Activated T-cell treated with anti-CD3 and anti-CD28 coated beads for 4 hours (primary cell): ENCODE measurements at places on chromosomes 5 and 9.
A peak's percentile ranks its signal among the peaks of the same experiment; 100 is the strongest.

GRCh38 chr9:133406480-133407307, 11.1 kb downstream of the REXO4 start:
- peak; percentile 67 for DNase-seq

DNA sequence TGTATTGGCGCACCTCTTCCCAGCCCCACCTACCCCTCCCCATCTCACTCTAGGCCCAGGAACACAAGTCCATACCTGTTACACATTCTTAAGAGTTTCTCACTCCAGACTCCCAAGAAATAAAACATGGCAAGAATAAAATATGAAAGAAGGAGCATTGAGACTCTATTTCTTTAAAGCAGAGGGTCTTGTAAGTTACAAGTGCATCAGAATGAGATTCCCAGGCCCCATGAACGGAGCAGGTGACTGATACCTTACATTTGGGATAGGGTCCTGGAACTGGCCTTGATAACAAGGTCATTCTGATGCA, 5.7 kb downstream of the EGR1 start:
- no peak for DNase-seq

DNA sequence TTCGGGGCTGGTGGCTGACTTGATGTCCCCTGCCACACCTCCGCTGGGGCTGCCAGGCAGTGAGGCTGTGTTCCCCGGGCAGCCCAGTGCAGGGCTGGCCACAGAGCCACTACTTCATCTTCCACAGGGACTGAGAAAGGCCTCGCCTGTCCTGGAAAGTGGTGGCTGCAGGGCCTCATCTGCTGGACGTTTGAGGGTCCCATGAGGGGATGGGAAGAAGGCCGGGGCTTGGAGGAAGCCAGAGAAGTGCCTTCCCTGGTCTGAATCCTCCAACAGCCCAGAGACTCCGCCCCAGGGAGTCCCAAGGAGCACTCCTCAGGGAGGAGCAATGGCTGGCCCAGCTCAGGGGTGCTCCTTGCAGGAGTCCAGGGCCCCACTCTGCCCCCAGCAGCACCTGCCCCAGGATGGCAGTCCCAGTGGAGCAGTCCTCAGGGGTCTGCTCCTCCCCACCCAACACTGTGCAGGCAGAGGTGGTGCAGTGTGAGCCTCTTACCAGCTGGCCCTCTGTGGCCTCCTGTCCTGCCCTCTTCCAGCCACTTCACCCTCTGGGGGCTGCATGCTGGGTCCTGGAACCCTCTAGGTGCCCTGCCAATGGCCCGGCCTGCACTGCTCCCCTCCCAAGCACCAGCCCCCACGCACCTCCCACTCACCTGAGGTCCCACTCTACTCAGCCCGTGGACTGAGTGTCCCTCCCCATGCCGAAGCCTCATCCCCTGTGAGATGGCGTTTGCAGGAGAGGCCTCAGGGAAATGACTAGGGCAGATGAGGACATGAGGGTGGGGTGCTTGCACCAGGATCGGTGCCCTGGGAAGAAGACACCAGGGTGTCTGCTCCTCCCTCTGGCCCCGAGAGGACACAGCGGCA, 47.3 kb upstream of the COL5A1 start:
- DNase-seq: no peak

GRCh38 chr5:82676661-82677060, 398.5 kb upstream of the RPS23 start:
- no peak for DNase-seq

- no peak for DNase-seq
Observed at GRCh38 chr5:52922384-52922783, 66.8 kb upstream of the ITGA2 start.

GRCh38 chr5:172150514-172151425, 37.3 kb downstream of the STK10 start:
- no peak for DNase-seq

DNA sequence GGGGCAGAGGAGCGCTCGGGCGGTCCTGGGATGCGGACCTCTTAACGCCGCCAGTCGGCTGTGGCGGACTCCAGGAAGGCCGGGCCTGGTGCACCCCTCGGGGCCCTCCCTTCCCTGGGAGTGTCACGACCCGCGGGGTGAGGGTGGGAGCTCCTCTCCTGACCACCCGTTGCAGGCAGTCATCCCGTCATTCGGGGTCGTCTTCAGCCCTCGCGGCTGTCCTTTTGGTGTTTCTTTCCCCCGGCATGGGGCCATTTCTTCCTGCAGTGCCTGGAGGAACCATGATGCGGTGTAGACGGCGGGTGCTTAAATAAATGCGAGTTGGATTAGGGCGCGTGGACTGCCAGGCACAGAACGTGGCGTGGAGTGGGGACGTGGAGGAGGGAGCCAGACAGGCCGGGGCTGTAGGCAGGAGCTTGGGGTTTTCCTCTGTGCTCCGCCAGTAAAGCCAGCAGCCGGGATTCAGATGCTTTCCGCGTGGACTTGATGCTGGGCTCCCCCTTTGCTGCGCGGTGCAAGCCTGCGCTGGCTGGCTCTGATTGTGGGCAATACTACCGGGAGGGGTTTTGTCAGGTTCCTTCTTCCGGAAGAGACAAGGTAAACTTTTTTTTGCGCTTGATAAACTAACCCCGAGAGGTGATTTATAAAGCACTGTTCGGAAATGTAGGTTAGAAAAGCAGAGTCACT, 868 bp downstream of the KDM4C start:
- peak; percentile 23 for DNase-seq

GRCh38 chr5:145980718-145981117, 44.3 kb downstream of the SH3RF2 start:
- no peak for DNase-seq

DNA sequence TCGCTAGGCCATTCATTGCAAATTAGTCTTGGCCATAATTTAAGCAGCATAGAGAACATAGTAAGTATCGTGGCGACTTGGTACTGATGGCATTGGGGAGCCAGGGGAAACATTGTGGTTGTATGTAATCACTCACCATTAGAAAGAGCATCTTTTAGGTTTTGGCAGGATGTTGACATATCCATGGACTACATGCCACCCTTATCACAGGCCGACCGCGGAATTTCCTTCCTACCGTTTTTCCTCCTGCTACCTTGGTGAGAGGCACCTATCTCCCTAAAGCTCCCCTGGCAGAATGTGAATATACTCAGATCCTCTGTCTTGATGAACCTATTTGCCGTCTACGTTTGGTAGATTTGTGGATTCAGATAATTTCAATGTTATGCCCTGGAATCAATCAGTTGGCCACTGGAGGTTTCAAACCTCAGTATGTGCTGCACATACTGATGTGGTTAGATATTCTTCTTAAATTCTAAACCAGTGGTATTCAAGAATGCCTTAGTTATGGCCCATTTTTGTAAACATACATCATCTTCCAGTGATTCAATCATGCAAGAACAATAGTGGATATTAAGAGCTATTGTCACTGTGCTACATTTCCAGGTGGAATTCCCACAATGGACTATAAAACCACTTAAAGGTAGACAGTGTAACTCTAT, 271.0 kb upstream of the HAPLN1 start:
- no peak for DNase-seq

DNA sequence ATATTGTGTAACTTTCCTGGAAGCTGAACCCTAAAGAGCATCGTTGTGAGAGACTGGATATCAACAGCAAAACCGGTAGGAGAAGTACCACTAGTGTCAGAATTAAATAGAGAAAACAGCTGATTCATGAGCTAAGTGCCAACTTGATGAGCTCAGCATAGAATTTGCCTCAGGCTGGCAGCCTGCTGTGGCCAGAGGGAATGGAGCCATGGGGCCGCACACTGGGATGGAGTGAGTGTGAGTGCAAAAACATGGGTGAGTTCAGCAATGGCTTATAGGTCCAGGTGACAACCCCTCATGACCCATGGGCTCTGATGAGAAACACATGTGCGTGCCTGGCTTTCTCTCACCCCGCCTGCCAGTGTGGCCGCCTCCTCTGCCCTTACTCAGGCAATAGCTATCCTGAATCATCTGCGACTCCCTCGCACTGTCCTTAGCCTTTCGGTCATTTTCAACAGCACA, 25.4 kb downstream of the ADAMTS16 start:
- DNase-seq: no peak

DNA sequence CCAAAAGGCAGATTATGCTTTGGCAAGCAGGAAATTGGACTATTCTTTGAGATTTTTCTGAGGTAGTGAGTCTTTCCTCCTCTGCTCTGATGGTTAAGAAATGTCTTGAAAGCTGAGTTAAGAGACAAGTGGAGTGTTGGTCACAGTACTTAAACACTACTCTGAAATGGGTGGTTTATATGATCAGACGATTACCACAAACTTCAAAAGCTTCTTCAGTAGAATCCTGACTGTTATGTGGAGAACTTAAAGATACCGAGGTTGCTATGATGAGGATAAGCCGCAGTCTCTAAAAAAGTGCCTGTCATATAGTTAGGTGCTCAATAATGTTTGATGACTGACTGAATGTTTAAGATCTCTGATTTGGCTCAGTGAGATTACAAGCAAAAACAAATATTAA, 24.3 kb downstream of the GCNT4 start:
- no peak for DNase-seq

DNA sequence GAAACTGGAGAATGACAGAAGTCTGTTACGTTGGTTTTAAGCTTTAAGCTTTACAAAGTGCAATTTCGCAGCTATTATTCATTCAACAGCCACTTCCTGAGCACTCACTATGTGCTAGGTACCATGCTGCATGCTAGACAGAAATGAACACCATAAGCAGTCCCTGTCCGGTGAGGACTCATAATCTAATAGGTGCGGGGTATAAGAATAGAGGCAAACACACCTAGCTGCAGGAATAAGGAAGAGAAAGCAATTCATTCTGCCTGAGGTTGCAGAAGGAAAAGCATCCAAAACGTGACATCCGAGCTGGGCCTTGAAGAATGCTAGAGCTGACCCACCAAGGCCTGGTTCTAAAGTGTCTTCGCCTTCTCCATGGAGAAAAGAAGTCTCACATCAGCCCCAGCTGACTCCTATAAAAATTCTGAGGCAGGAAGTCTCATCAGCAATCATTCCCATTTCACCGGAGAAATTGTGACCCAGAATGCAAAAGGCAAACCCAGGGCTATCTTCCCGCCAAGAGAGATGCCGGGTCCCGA, 542 bp downstream of the FKBP15 start:
- DNase-seq: no peak

DNA sequence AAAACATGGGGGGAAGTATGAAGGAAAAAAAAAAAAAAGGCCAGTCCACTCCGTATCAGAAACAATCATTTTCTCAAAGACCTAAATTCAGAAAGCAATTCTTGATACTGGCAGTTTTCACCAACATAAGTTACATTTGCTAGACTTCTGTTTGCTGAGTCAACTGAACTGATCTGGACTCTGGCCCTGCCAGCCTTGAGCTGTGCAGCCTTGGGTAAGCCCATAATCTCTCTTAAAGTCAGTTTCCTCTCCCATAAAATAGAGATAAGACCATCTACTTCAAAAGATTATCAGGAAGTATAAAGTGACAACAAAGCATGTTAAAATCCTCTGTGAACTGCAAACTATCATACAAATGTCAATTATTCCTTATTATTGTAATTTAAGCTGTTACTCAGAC, 106.8 kb downstream of the MAPKAP1 start:
- no peak for DNase-seq

GRCh38 chr5:53985796-53986195, 324.6 kb downstream of the ARL15 start:
- DNase-seq: no peak

DNA sequence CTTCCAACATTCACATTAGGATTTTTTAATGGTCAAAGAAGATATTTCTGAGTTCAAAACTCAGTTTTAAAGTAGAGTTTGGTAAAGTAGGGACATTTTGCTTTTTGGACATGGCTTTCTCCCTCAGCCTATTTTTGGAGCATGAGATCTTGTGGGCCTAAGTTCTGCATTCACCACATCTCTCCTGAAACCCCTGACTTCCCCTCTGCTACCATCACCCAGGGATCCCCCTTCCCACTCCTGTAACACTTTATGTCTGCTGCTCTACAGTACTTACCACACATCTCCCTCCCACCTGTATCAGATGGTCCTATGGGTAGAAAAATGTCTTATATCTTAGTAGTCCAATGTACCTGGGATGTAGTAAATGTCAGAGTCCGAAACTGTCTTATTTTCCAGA, 48.2 kb upstream of the JAK2 start:
- DNase-seq: no peak

- no peak for DNase-seq
Observed at GRCh38 chr9:137793196-137793841, 84.3 kb upstream of the CACNA1B start.

DNA sequence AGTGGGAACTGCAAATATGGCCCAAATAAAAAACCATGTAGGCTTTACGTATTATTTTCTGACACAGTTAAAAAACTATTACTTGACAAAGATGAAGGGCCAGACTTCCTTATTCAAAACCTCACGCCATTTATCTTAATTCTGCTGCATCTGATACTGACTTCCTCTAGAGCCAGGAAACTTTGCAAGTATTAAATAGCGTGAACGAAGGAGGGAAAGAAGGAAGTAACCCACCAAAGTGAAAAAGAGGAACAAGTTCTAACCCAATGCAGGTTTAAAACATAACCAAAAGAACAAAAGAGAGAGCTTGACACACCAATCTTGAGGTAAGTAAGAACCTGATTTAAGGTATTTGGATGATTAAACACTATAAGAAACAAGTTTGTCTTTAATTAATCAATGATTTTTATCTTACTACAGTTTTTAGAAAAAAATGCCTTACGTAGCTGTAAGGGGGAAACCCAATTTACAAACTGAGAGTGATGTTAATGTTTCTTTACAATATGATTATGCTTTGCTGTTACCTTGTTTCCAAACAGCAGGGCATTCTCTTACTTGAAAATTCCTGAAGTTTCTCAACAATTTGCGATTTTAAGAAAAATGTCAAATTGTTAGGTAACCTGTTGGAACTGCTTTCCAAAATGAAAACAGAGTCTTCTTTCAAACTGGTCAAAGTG, at the start of gene GAPT:
Gene GAPT, plus strand, starts transcription at position 220 of the 677 bp plus-strand sequence. CDS start 3,102 bp downstream, outside the sequence.
- DNase-seq: no peak

GRCh38 chr9:94945197-94946144, 219.0 kb downstream of the AOPEP start:
- no peak for DNase-seq

- DNase-seq: no peak
Observed at GRCh38 chr9:88871669-88872068, 119.6 kb upstream of the S1PR3 start.

DNA sequence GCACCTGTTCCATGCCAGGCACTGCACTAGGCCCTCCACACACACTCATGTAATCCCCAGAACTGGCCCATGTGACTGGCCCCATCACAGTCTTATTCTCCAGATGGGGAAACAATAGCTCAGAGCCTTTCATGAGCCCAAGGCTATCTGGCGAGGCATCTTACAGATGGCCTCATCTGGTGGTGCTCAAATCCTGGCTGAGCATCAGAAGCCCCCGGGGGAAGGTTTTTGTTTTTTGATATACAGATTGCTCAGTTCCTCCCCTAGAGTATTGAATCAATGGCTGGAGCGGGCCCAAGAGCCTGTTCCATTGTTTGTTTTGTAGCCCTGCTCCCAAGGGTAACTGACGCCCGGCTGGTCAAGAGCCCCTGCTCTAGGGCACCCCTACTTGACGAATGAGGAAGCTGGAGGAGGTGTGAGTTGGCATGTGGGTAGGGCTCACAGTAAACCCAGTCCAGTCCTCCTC, 145.3 kb upstream of the RAPGEF1 start:
- DNase-seq: no peak

GRCh38 chr5:96084874-96085506, 123.3 kb upstream of the ELL2 start:
- DNase-seq: no peak
